Activated CD4-positive, alpha-beta T cell treated with anti-CD3 and anti-CD28 coated beads, Interleukin-2, amount 10 ng/mL, durations not matched to agents 24 days and 14 days (primary cell): ENCODE measurements at places on chromosomes 4 and X. TPM values are rescaled to one million over a fixed set of nuclear protein-coding genes. Genes with fewer than 3 reads are reported as not detected.

- peak; percentile 79 for DNase-seq
These were observed 3.7 kb upstream of the BEX4 start for GRCh38 chrX:103211012-103211715.

GRCh38 chrX:2664502-2664901 lies 26.6 kb upstream of the CD99 start:
- no peak for DNase-seq

DNA sequence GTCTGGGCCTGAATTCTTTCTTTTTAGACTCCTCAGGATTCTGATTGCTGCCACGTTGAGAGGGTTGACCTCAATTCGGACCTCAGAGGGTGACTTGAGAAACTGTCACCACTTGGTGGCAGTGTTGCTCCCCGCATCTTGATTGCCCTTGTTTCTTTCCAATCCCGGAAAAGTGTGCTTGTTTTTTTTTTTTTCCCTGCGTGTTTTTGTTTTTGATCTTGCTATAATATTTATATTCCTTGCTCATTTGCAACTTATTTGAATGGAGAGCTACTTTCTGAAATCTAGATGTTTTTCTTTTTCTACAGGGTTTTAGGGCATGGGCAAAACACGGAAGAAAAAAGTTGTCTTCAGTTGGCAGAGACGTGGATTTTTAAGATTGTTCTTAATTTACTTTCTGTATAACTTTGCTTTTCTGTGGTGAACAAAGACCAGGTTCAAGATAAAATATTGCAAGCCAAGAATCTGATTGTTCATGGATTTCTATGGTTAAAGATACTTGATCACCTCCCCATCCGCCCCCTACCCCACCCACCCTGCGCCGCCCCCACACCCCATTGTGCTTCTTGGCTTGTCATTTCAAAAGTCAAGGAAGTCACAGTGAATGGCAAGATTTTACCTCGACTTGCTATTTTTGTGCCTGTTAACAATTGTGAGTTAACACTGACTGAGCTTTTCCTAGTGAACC lies 102.0 kb downstream of the PTTG2 start:
- peak; percentile 88 for DNase-seq

GRCh38 chrX:136256026-136256425 lies 4.8 kb upstream of the MAP7D3 start:
- DNase-seq: no peak

DNA sequence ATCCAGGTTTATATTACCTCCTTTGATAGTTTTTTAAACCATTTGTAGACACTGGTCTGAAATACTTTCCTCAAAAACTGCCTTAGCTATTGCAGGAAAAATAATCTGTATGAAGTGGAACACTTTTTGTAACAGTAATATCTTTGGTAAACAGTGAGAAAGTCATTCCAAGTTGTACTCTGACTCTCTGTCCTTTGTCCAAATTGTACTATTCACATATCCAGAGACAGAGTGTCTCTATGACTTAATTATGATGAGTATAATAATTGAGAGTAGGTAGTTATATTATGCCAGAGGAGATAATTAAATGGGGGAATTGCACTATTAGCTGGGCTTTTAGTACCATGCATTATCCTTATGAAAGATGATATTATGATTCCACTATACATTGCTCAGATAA lies 112.6 kb upstream of the LCORL start:
- DNase-seq: no peak

DNA sequence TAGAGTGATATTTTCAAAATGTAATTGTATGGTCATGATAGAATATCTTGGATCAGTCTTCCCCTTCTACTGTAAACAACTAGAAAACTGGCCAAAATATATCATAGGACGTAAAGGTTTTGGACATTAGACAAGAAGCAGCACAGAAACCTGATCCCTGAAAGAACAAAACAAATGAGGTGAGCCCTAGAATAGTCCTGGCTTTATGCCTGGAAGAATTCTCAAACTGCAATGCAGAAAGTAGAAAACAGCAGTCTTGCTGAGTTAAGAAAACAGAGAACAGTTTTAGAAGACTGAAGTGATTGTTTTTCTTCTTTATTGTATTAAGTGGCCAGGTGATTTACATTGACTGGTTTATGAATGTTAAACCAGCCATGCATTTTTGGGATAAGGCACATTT lies 19.5 kb downstream of the NSUN7 start:
- no peak for DNase-seq

DNA sequence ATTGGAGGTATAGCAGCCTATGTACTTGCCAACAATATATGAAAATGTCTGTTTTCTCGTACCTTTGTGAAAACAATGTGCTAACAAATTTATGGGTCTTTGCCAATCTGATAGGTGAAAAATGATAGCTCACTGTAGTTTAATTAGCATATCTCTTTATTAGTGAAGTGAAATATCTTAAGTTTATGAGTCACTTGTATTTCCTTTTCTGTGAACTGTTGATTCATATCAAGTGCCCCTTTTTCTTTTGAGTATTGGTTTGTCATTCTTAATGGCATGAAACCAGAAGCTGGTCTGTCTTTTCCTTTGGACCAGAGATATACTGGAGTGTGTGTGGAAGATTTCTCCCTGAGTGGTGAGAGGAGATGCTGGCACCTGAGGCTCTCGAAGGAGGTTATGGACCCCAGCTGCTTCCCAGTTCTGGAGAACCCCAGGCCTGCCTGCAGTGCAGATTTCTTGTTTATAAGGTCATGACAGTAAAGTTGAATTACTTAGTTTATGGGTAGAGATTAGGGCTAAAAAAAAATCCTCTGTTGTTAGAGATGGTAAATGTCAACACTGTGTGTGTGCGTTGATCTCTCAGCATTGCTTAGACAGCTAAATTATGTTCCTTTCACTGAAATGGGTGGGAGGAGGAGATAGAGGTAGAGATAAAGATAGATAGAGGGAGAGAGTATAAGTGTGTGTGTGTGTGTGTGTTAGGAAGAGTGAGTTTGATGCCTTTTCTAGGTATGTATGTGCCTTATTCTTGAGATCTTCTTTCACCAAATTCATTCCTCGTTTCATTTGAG lies 89.9 kb downstream of the REPS2 start:
- DNase-seq: no peak

DNA sequence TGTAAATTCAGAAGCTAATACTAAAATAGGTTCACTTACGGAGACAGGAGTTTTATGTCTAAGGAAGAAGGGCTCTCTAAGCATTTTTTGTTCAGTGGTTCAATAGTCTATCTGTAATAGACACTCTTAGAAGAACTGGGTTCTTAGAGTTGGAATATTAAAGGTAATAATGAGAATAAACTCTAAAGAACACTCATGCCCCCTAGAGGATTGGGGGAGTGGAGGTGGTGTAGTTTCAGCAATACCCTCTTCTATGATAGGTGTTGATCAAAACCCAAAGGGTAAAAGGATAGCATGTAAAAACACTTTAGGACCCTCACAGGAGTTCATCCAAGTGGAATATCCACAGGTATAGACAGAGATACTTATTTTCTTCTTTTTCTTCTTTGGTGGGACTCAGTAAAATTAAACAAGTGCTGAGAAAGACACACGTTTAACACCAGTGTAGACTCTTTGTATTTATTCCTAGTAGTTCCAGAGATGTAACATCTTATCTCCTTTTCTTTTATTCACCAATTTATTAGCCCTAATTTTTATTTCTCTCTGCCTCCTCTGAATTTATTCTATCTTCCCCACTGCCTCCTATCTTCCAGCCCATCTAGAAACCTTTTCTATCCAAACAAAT lies 25.7 kb upstream of the MND1 start:
- DNase-seq: peak; percentile 62

- DNase-seq: no peak
These were observed 344.6 kb upstream of the CTSO start for GRCh38 chr4:156298230-156298629.

- DNase-seq: no peak
These were observed 299.7 kb downstream of the LDB2 start for GRCh38 chr4:16598597-16599206.

Gene COL25A1
- not detected in 2 replicates for total RNA-seq

Gene BOD1L1
- 38.3 and 41.0 TPM in 2 replicates for total RNA-seq

Gene SMIM31
- not detected in 2 replicates for total RNA-seq

Gene CLGN
- not detected in 2 replicates for total RNA-seq

Gene GPC4
- total RNA-seq: 0.05 TPM in 1 of 2 replicates, not detected in the other

Gene GRIA3
- total RNA-seq: not detected in 2 replicates

Gene UGT8
- 0.12 TPM in 1 of 2 replicates, not detected in the other for total RNA-seq

Gene ANXA10
- total RNA-seq: not detected in 2 replicates
